ENCODE measurements at places on chromosomes 12 and 14.

GRCh38 chr14:31692376-31692781 lies 131.2 kb downstream of the NUBPL start:
- DNase-seq = no peak

DNA sequence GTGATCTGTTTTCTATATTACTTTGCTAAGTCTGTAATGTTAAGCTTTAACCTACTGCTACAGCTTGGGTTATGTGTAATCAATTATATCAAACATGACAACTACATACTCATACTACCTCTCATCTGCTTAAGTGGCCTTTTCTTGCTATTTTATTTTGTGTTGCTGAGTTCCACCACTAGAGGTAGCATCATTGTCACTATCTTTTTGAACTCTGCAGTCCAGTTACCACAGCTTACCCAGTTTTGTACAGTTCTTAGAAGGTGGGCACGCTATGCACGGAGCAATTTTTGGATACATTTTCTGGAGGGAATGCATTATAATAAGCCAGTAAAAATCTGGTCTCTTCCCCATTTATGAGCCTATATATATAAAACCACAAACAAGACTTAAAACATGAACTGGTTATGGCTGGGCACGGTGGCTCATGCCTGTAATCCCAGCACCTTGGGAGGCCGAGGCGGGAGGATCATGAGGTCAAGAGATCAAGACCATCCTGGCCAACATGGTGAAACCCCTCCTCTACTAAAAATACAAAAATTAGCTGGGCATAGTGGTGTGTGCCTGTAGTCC lies 48.5 kb downstream of the SAV1 start:
- DNase-seq = no peak

DNA sequence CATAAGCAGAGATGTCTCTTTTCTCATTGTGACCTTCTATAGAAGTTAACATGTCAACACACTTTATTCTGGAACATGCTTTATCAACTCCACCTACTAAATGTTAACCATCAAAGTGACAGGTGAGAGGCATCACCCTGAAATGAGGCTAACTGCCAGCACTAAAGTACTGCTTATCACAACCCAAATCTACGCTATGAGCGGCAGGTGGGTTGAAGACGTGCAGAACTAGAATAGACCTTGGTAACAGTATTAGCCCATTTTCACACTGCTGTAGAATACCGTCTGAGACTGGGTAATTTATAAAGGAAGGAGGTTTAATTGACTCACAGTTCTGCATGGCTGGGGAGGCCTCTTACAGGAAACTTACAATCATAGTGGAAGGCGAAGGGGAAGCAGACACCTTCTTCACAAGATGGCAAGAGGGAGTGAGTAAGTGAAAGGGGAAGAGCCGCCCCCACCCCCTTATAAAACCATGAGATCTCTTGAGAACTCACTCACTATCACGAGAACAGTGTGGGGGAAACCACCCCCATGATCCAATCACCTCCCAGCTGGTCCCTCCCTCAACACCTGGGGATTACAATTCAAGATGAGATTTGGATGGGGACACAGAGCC lies 359.0 kb downstream of the SEC23A start:
- no peak for DNase-seq

GRCh38 chr14:93716002-93716745 lies 72.1 kb downstream of the PRIMA1 start:
- no peak for DNase-seq

- no peak for DNase-seq
These were observed 293.7 kb downstream of the BTG1 start for GRCh38 chr12:91851741-91852477.

- DNase-seq = no peak
These were observed 286.6 kb downstream of the AACS start for GRCh38 chr12:125351788-125352187.

DNA sequence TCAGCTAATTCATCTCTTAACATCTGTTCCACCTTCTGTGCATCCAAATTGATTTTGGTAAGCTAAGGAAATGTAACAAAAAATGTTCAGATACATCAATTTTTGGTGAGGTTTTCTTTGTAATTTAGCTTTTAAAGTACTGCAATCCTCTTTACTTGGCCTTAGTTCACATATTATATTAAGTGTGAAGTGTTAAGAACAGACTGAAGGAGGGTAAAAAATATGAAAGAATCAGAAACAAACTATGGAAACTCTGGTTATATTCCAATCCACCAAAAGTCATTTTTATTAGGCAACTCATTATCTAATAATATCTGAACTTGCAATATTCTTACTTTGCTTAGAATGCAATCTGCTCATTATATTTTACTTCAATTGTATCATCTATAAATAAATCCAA lies 49.1 kb downstream of the CEP290 start:
- no peak for DNase-seq

GRCh38 chr12:106086696-106087095 lies 52.1 kb downstream of the NUAK1 start:
- DNase-seq = no peak

DNA sequence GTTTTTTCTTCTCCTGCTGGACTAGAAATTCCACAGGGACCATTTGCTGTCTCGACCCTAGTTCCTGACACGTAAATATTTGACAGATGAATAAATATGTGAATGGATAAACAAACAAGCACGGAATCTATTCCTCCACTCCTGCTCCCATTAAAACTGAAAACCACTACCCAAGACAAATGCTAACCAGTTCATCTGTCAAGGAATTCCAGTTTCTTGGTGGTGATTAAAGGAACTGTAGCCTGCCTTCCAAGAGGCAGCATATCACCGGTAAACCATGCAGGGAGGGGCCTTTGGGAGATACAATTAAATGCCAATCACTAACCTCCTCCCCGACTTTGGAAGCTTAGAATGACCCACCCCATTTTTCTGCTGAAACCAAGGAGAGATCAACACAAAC lies 95.4 kb downstream of the TTC7B start:
- DNase-seq = no peak

DNA sequence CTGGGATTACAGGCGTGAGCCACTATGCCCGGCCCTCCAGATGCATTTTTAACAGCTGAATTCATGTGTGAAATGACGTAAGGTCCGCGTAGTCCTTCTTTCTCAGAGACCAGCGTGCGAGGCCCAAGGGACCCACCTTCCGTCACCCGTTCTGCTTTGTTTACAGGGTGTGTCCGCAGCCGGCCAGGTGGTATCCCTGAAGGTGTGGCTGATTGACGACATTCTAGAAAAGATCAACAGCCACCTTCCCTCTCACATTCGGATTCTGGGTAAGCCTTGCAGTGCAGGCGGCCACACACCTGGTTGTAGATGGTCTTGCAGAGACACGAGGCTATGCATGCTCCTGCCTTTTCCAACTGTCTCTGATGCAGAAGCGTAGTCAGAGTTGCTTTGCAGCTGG lies 9.9 kb downstream of the PUS1 start:
- no peak for DNase-seq

DNA sequence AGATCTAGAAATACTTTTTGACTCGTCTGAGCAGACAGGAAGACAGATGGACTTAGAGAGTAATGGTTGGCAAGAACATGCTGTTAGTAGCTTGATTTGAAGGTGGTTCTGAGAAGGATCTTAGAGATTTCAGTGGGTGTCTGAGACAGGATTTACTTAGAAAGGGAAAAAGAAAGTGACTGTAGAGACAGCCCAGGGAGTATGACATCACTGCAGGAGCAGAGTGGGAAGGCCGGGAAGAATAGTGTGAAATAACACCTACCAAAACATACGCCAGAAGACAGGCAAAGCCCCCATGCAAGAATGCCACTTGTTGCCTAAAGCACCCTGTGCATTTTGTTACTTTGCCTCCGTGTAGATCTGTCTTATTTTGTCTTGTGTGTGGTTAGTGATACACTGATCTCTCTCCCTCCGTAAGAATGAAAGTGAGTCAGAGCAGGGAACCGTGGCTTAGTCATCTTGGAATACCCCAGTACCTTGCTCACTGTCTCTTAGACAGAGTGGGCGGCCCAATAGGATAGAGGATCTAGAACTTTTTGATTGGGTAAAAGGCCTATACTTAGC lies 161.3 kb upstream of the IFNG-AS1 start:
- DNase-seq = no peak
